ENCODE measurements at places on chromosomes 2 and 18.
A peak's percentile ranks its signal among the peaks of the same experiment; 100 is the strongest.

GRCh38 chr2:191560411-191560980 is 117.4 kb upstream of the NABP1 start:
- no peak for DNase-seq

DNA sequence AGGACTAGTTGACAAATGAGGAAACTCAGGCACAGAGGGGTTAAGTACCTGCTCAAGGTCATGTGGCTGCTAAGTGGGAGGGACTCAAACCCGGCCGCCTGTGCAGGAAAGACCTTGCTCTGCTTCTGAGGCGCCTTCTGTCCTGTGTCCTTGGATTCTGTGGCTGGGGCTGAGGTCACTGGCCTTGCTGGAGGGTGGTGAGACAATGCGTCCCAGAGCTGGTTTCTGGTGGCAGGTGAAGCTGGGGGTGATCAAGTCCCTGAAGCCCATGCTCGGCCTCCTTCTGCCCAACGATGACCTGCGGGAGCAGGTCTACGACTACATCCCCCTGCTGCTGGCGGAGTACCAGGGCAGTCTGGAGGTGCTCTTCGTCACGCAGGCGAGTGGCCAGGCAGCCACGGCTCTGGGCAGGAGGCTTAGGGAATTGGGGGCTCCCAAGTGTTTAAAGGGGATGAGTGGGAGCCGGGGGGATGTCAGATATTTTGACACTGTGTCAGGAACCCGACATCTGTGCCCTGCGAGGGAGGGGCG is 16.1 kb downstream of the MROH2A start:
- DNase-seq, result no peak

DNA sequence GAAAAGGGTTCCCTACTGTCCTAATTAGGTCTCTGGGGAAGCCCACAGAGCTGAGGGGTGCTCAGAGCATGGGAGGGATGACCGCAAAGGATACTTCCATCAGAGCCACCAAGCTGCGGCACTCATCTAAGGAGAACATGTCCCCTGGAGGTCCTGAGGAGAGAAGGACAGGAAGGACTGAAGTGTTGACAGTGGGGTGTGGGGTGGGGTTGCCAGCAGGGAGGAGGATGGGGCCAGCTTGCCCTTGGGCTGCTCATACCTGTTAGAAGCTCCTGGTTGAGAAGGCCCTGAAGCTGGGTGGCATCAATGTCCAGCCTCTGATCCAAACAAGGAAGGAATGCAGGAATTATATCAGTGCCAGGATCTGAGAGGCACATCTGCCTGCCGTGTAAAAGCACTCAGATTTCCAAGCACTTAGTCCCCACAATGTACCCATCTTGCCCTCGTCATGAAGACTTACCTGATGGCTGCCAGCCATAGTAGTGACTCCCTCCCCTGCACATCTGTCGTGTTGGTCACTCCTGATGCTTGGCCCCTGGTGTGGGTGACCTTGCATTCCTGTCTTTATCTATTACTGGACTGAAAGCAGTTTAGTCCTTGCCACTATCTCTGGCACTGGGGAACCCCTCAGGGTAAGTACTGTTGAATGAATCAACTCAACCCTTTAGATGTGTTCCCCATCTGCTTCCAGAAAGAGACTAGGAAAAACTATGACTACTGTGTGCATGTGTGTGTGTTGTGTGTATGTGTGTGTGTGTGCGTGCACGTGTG is 68.9 kb downstream of the CAPN13 start:
- no peak for DNase-seq

DNA sequence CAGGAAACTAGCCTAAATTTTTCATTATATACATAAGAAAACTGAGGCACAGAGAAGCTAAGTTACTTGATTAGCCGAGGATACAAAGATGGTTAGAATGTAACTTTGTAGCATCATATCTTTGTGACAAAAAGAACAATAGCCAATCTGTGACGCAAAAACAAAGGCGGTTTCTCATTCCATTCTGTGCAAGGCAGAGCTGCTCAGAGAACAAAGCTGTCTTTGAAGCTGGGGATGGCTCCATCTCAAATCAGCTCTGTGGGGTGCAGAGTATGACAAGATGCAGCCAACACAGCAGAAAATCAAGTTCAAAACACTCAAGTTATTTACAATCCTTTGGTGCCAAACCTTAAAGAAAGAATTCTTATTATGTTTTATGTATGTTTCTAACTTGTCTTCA is 81.9 kb upstream of the VWC2L start:
- DNase-seq, result peak; percentile 54

DNA sequence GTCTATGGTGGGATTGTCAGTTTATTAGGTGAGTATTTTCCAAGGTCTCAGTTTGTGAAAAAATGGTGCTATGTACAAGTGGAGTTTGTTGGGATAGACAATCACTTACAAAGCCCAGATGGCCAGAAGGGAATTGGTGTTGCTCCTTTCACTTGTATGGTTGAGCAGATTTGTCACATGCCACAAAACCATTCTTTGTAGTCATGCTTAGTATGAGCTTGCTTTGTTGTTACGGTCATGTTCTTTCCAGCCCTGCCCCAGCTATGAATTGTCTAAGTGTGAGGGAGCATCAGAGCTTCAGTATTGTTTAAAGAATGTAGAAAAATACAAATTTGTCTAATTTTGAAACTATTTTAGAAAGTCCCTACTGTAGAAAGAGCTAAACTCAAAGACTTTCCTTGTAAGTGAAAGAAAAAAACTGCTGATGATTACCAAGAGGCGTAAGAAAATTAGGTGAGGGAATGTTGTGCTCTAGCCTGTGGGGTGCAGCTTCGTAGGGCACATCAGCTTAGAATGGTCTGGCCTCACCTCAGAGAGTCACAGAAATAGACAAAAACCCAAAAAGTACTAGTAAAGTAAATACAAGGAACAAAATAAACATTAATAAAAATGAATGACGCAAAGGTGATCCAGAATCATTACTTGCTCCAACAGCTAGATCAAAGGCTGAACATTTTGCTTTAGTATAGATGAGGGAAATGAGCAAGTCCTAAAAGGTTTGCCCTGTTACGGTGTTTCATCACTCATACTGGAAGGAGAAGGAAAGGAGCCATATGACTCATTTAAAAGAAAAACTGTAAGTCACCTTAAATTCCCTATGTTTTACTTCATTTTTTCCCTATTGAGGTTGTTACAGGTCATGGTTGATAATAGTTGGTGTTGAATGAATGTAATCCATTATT is 9.2 kb downstream of the TGIF1 start:
- DNase-seq, result no peak

DNA sequence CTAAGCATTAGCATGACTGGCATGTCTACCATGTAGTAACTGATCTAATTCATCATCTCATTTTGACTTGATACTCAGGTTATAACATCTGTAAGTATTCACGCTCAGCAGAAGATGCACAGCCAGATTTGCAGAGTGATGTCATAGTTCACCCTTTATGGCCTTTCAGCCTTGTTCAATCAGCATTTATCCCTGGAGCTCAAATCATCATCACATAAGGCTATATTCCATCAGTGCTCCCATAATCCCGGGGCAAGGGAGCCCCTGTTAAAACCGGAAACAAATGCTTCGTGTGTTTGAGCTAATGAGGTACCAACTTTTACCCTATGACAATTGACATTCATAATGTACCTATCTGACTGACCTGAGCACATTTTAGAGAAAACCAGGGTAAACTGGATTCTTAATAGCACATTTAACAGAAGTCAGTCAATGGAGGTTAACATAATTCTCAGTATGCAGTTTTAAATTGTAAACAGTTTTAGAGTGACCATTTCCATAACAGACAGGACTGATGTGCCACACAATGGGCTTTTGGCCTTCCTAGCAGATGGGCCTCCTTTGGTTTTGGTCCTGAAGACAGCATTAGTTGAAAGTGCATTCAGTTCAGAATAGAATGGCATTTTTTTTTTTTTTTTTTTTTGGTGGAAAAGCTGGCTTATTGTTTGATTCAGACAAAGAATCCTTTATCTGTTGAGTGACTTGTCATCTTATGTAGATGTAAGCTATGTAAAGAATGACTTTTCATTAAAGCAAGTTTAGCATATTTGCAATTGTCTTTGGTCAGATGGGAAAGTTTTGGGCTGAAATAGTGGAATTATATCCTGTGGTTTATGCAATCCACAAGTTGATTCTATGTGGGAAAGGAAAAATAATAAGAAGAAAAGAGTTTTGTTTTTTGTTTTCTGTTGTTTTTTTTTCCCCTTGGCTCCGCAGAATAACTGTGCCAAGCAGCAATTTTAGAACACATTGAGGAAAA is 866.0 kb upstream of the ACVR2A start:
- DNase-seq, result no peak

DNA sequence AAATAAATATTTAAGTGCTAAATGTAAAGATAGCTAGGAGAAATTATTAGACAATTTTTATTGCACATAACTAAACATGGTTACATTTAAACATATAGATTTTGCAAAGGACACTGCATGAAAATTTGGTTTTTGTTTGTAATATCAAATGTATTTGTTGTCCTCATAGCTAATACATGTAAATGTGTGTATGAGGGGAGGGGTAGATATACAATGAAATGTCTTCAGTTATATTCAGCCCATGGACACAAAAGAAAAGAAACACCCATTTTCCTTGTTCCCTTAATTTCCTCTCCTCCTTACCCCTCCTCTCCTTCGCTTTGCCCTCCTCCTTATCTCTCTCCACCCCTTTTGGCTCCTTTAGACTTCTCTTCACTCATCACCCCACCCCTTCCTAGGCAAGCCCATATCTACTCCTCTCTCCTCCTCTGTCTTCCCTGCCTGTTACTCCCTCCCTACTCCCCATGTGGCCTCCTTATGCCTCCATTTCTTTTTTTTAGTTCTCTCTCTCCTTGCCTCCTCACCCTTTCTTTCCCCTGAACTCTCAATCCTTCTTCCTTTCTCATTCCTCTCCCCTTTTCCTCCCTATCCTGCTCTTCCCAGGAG is 1.4 kb downstream of the COL3A1 start:
- DNase-seq, result no peak

DNA sequence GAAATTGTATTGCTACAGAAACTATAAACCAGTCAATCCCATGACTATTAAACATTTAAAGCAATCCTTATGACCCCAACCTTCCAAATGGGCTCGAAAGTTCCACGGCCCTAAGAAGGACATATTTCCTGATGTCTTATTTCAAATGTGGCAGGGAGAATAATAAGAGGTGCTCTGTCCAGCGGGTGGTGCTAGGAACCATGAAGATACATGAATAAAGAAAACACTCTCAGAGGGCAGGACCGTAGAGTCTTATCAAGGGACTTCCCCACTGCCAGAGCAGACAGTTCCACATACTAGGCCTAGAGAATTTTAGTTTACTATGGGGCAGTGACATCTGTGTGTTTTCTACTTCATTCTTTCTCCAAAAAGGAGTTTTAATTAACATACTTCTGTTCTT is 187.1 kb upstream of the PIK3C3 start:
- no peak for DNase-seq

- DNase-seq, result no peak
These were observed 195.7 kb downstream of the SMAD7 start for GRCh38 chr18:48754993-48755473.

GRCh38 chr18:48106976-48107781 is 176.7 kb upstream of the SMAD2 start:
- no peak for DNase-seq

DNA sequence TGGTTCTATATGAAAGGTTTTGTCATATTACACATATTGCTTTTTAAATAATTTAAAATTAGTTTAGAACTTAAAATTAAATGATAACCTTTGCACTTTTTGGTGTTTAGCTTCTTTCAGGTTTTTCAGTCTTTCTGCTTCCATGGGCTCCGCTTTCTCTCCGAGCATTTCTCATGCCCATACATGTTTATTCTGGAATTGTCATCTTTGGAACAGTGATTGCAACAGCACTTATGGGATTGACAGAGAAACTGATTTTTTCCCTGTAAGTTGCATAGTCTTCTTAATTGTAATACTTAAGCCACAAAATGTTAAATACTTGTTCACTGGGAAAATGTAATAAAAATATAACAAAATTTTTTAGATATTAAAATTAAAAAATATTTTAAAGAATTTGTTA is 31.0 kb downstream of the CYBRD1 start:
- DNase-seq, result no peak

- DNase-seq, result no peak
These were observed 7.3 kb upstream of the GCC2 start for GRCh38 chr2:108441712-108442111.

DNA sequence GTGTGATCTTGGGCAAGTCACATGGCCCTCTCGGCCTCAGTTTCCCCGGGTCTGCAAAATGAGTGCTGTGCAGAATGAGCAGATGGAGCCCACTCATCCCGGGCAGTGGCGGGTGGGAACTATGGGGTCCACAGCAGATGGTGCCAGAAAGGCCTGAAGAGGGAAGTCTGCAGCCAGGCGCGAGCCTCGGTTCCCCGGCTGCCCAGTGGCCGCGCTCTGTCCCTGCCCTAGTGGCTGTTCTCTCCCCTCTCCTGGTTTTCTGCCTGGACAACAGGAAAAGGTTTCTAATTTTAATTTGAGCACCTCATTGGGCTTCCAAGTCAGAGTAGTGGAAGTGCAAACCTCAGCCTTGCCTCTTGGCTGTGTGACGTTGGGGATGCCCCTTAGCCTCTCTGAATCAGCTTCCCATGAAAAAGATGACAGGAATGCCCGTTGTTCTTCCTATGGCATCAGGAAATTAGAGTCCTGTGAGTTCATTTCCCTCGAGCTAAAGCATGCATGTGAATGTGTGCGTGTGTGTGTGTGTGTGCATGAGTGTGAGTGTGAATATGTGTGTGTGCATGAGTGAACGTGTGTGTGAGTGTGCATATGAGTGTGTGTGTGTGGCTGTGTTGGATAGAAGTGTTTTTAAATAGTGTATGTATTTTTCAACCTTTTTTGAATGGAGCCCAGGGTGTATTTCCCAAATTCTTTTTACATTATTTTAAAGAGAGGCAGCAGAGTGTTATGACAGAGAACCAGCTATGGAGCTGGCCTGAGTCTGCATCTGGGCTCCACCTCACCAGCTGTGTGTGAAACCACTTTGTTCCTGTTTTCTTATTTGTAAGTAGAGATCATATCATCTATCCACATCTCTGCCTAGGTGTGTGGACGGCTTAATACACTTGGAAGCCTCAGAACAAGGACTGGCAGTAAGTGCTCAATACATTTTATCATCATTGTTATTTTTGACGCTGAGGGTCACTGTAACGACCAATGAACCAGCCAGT is 41.3 kb downstream of the RRM2 start:
- no peak for DNase-seq

GRCh38 chr2:240387669-240388358 is 47.6 kb upstream of the GPC1 start:
- peak; percentile 31 for DNase-seq

- no peak for DNase-seq
These were observed 537.2 kb upstream of the DCC start for GRCh38 chr18:51802569-51803428.

DNA sequence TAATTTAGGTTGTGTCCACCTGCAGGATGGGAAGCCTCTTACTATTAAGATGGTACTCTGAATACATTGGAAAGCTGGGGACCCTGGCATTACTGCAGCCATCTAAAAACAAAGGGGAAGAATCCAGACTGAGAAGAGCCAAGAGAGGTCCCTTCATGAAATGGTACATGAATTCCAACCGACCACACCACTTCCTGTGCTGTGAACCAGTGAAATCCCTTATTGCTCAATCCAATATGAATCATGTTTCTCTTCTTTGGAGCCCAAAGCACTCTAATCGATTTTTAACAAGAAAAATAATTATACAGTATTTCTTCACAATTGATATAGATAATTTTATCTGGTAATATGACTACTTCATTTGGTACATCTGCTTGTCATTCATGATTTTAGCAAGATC is 479.7 kb upstream of the RAB6C start:
- DNase-seq, result no peak

- DNase-seq, result no peak
These were observed 4.7 kb downstream of the RAB3GAP1 start for GRCh38 chr2:135056790-135057189.

- no peak for DNase-seq
These were observed 77.5 kb downstream of the POLR1A start for GRCh38 chr2:86027922-86028765.

- DNase-seq, result no peak
These were observed 64.0 kb downstream of the RTN4 start for GRCh38 chr2:54986264-54986663.
